ENCODE measurements at places on chromosomes 11 and 22.

DNA sequence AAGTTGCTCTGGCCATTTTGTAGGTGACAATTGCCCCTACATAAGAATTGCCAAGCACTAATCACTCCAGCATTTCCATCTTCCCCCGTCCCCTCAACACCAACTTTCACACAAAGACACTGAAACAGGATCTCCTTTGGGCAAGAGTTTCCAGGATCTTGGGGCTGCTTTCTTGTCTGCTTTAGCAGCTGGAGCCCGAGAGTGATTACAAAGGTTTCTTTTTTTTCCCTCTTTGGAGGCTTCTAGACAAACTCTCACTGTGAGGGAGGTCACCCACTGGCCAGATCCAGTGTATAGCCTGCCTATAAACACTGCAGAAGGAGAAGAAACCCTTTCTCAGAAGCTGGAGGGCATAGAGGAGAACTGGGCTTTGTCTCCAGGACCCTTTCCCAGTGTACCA lies 92.5 kb downstream of the APIP start:
- H3K27ac ChIP-seq = no peak overlapping the region
- no peak overlapping the region for H3K4me3 ChIP-seq
- peaks cover 44% of the 10 kb centered on the region for H3K27me3 ChIP-seq
- H3K4me1 ChIP-seq = peaks cover 8% of the 10 kb centered on the region

DNA sequence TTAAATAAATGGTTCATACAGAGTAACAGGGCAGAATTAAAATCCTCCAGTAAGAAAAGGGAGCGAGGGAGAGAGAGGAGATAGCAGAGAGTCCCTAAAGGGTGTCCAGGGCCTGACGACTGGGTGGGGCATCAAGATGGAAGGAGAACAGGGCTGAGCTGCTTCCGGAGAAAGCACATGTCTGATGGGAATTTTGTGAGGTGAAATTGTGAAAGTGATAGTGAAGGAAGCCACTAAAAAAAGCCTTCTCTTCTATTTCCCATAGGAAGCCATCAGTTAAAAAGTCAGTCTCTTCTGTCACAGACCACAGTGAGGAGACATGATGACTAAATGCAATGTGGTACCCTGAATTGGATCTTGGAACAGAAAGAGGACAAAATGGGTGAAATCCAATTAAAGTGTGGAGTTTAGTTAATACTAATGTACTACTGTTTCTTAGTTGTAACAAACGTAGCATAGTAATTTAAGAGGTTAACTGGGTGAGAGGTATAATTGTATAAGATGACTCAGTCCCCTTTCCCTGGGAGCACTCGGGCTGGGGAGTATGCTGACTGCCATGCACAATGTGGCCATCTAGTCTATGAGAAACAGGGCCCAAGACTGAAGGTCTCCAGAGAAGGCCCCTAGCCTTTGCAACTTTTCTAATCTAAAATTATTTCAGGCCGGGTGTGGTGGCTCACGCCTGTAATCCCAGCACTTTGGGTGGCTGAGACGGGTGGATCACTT lies 29.5 kb upstream of the FCHSD2 start:
- no peak overlapping the region for H3K4me3 ChIP-seq
- no peaks in the 10 kb centered on the region for H3K4me1 ChIP-seq
- no peak overlapping the region for H3K27ac ChIP-seq
- DNase-seq = no peak
- peaks cover 19% of the 10 kb centered on the region for H3K27me3 ChIP-seq
- no peaks in the 10 kb centered on the region for H3K36me3 ChIP-seq

DNA sequence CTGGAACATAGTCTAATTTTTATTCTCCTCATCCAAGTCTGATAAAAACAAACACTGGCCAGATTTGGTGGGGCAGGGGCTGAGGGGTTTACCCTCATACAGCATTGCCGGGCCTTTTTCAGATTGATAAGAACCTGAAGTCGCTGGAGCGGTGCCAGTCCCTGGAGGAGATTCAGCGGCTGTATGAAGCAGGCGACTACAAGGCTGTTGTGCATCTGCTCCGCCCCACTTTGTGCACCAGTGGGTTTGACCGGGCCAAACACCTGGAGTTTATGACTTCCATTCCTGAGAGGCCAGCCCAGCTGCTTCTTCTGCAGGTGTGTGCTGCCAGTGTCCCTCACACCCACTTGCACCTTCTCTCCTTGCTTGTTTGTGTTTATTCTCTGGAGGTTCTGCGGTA lies 55.8 kb downstream of the CABIN1 start:
- peaks cover 50% of the 10 kb centered on the region for H3K36me3 ChIP-seq
- peaks cover 15% of the 10 kb centered on the region for H3K4me1 ChIP-seq
- no peak overlapping the region for H3K4me3 ChIP-seq
- H3K27me3 ChIP-seq = no peaks in the 10 kb centered on the region
- DNase-seq = no peak

- H3K27me3 ChIP-seq = peaks cover 34% of the 10 kb centered on the region
- no peak overlapping the region for H3K4me3 ChIP-seq
- no peak overlapping the region for H3K27ac ChIP-seq
- no peaks in the 10 kb centered on the region for H3K36me3 ChIP-seq
Observed at GRCh38 chr22:47788461-47788860, 1026.0 kb downstream of the TBC1D22A start.

DNA sequence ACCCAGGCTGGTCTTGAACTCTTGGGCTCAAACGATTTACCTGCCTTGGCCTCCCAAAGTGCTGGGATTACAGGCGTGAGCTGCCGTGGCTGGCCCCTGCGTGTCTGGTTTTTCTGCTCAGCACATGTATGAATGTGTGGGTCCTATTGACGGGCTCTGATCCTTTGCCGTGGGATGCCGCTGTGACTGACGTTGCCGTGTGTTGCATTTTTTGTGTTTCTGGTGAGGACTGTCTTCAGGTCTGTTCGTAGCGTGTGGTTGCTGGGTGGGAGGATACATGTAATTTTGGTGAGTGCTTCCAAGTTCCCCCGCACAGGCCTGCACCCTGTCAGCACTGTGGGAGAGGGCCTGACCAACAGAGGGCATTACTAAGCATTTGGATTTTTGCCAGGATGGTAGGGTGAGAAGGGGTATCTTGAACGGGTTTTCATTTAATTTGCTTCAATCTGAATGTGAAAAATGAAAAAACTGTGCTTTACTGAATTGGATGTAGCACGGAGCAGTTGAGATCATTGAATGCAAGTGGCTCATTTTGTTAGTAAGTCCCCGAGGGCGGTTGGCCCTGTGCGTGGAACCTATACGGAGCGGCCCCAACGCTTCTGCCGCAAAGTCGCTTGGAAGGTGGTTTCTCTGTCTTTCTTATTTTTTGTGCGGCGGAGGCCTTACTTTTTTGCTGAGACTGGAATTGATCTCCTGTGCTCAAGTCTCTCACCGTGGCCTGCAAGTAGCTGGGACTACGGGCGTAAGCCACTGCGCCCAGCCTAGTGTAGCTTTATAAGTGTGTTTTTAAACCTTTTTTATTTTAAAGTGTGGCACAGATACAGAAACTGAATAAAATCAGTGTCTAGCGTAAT lies 8.2 kb downstream of the ZBED4 start:
- H3K27ac ChIP-seq = no peak overlapping the region
- H3K4me1 ChIP-seq = peaks cover 32% of the 10 kb centered on the region
- H3K36me3 ChIP-seq = peaks cover 9% of the 10 kb centered on the region

DNA sequence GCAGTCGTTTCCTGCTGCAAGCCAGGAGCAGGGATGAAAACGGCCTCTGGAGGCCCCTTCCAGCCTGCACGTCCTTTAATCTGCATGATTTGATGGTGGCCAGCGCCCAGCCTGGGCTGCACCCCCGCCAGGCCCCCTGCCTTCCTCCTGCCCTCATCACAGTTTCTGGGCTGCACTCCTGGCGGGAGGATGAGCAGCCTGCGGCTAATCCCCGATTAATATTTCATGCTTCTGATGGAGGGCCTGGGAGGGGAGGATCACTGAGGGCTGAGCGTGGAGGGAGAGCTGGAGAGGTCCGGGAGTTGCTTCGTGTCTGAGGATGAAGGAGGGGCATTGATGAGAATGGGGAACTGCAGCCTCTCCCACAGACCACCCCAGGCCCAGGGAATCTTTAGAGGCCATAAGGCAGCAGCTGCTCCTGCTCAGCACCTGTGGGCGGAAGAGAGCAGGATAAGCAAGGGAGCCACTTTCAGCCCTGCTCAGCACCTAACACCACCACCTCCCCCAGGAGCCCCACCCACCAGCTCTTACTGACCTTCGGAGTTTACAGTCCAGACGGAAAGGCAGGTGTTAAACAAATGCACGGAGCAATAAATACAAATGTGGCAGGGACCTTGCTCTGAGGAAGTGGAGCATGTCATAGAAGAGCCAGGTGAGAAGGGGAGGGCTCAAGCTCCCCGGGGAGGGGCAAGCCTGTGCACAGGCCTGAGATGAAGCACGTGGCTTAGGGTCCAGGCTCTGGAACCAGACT lies 135.0 kb upstream of the NECTIN1 start:
- H3K27ac ChIP-seq = no peak overlapping the region
- no peak overlapping the region for H3K4me3 ChIP-seq
- H3K36me3 ChIP-seq = no peaks in the 10 kb centered on the region
- DNase-seq = no peak
- no peaks in the 10 kb centered on the region for H3K4me1 ChIP-seq

DNA sequence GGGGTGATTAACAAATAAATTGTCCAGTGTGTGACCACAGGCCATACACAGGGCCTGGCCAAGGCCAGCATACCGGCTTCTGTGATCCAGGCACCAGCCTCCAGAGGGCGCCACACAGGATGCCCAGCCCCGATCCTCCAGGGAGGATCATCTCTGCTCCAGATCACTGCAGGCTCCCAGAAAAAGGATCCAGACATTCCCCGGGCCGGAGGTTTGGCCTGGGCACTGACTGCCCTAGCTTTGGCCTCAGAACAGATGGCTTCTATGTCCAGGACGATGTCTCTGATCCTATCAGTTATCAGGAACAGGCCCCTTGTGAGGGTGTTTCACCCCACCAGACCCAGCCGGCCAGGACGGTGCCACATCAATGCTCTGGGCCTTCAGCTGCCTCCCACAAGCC lies 74.5 kb upstream of the LMO1 start:
- H3K27me3 ChIP-seq = peaks cover 66% of the 10 kb centered on the region
- H3K36me3 ChIP-seq = peaks cover 3% of the 10 kb centered on the region
- H3K4me1 ChIP-seq = peaks cover 3% of the 10 kb centered on the region
- no peak for DNase-seq

- H3K27ac ChIP-seq = no peak overlapping the region
- peaks cover 40% of the 10 kb centered on the region for H3K27me3 ChIP-seq
- H3K36me3 ChIP-seq = no peaks in the 10 kb centered on the region
- no peaks in the 10 kb centered on the region for H3K4me1 ChIP-seq
- no peak overlapping the region for H3K4me3 ChIP-seq
Observed at GRCh38 chr11:9103542-9104276, 12.3 kb upstream of the SCUBE2 start.

DNA sequence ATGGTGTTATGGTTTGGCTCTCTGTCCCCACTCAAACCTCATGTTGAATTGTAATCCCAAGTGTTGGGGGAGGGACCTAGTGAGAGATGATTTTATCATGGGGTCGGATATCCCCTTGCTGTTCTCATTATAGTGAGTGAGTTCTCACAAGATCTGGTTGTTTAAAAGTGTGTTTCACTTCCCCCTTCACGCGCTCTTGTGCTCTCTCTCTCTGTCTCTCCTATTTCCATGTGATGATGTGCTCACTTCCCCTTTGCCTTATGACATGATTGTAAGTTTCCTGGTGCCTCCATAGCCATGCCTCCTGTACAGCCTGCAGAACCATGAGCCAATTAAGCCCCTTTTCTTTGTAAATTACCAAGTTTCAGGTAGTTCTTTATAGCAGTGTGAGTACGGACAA lies 765.1 kb downstream of the KCNA4 start:
- H3K27me3 ChIP-seq = no peaks in the 10 kb centered on the region
- H3K4me3 ChIP-seq = no peak overlapping the region
- H3K27ac ChIP-seq = no peak overlapping the region
- H3K36me3 ChIP-seq = no peaks in the 10 kb centered on the region

GRCh38 chr11:124863826-124864165 lies 1.4 kb upstream of the ROBO3 start:
- no peak overlapping the region for H3K27ac ChIP-seq
- no peak overlapping the region for H3K4me3 ChIP-seq
- peaks cover 17% of the 10 kb centered on the region for H3K4me1 ChIP-seq
- H3K27me3 ChIP-seq = peaks cover 89% of the 10 kb centered on the region

- H3K4me3 ChIP-seq = no peak overlapping the region
- H3K36me3 ChIP-seq = no peaks in the 10 kb centered on the region
- no peak overlapping the region for H3K27ac ChIP-seq
- DNase-seq = no peak
- no peaks in the 10 kb centered on the region for H3K4me1 ChIP-seq
- H3K27me3 ChIP-seq = peaks cover 82% of the 10 kb centered on the region
Observed at GRCh38 chr11:43541993-43542392, 138.5 kb upstream of the HSD17B12 start.

DNA sequence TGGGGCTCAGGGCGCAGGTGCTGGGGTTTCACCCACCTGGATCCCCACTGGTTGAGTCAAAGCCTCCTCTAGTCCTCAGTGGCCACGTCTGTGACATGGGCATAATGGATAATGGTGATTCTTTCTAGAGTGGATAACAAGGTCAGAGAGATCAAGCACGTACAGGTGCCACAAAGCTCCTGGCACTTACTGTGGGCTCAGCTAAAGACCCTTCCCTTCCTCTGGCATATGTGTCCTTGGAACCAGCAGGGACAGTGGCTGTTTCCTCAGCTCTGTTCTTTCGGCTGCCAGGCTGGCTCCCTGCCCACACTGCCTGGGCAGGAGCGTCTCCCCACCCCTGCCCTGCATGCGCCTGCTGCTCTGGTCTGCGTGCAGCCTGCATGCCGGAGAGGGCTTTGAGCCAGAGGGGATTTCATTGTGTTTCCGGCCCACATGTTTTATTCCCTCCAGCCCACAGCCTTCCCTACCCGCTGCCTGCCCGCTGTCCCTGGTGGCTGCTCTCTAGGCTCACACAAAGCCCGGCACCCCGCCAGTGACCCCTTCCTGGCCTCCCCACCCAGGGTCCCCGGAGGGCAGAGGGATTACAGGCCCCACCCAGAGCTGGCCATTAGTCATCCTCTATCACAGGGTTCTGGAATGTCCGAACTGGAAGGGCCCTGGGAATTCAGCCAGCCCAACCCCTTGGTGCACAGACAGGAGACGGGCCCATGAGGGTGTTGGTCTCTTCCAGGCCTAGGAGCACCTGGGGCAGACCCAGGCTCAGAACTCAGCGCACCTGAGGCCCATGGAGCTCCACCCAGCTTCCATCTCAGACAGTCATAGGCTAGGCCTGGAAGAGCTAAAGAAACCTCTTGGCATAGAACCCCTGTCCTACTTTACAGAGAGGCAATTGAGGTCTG lies 55.3 kb upstream of the GCAT start:
- H3K36me3 ChIP-seq = peaks cover 8% of the 10 kb centered on the region
- H3K4me1 ChIP-seq = peaks cover 12% of the 10 kb centered on the region
- H3K27me3 ChIP-seq = no peaks in the 10 kb centered on the region
- H3K4me3 ChIP-seq = no peak overlapping the region
- DNase-seq = no peak
- no peak overlapping the region for H3K27ac ChIP-seq
